ENCODE measurements at places on chromosomes 3 and 15.

GRCh38 chr15:36401586-36401966 is 177.8 kb upstream of the CDIN1 start:
- no peaks in the 10 kb centered on the region for H3K36me3 ChIP-seq
- no peaks in the 10 kb centered on the region for H3K27me3 ChIP-seq
- no peak for DNase-seq

- H3K36me3 ChIP-seq: no peaks in the 10 kb centered on the region
- no peaks in the 10 kb centered on the region for H3K4me1 ChIP-seq
- H3K27me3 ChIP-seq: no peaks in the 10 kb centered on the region
- H3K27ac ChIP-seq: no peak overlapping the region
Measured at GRCh38 chr3:74469151-74469550, 145.3 kb downstream of the CNTN3 start.

DNA sequence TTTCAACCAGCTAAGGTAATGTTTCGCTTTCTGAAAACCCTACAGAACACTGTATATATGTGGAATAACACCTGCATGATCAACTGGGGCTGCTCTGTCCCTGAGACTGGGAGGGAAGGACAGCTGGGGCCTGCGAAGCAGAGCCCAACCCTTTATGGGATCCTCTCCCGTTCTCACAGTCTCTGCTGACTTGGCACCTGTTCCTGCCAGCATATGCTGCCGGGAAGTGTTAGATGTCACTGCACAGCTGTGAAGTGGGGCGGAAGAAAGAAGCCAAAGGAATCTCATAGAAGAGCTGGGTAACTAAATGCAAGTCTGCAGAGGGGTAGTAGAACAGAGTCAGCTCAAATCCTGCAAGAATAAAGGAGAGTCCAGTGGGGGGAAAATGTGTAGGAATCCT is 29.6 kb downstream of the LRRC3B start:
- H3K27me3 ChIP-seq: no peaks in the 10 kb centered on the region
- no peak overlapping the region for H3K4me3 ChIP-seq
- no peaks in the 10 kb centered on the region for H3K36me3 ChIP-seq
- no peaks in the 10 kb centered on the region for H3K4me1 ChIP-seq
- no peak for DNase-seq
- H3K27ac ChIP-seq: no peak overlapping the region

GRCh38 chr3:127694467-127695215 is 21.9 kb downstream of the ABTB1 start:
- no peak overlapping the region for H3K27ac ChIP-seq
- peaks cover 4% of the 10 kb centered on the region for H3K4me1 ChIP-seq
- peak; percentile 72 for DNase-seq

DNA sequence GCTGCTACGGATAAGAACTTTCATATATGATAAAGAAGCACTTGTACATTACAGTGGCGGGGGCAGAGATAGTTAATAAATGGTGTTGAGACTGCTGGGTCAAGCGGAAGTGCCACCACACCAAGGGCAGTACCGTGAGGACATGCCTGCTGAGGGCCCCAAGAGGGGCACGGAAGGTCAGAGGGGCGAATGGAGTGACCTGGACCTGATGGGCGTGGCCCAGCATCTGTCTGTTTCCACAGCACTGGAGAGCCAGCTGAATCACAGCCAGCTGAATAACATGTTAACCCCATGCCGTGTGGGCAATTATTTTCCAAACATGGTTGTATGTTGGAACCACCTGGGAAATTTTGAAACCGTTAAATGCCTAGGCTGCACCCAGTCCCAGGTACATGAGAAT is 37.2 kb downstream of the ANKDD1A start:
- no peak overlapping the region for H3K4me3 ChIP-seq
- no peaks in the 10 kb centered on the region for H3K36me3 ChIP-seq
- H3K27me3 ChIP-seq: peaks cover 15% of the 10 kb centered on the region
- H3K27ac ChIP-seq: no peak overlapping the region
- no peaks in the 10 kb centered on the region for H3K4me1 ChIP-seq
- DNase-seq: no peak

- no peaks in the 10 kb centered on the region for H3K4me1 ChIP-seq
- H3K4me3 ChIP-seq: no peak overlapping the region
- no peaks in the 10 kb centered on the region for H3K36me3 ChIP-seq
- peaks cover 12% of the 10 kb centered on the region for H3K27me3 ChIP-seq
- H3K27ac ChIP-seq: no peak overlapping the region
- DNase-seq: no peak
Measured at GRCh38 chr15:60083318-60083717, 79.2 kb downstream of the FOXB1 start.

GRCh38 chr3:71384837-71385716 is 198.5 kb downstream of the FOXP1 start:
- no peak for DNase-seq
- peaks cover 41% of the 10 kb centered on the region for H3K4me1 ChIP-seq
- H3K27me3 ChIP-seq: no peaks in the 10 kb centered on the region
- no peak overlapping the region for H3K4me3 ChIP-seq
- peaks cover 6% of the 10 kb centered on the region for H3K36me3 ChIP-seq
